Kasumi-1 (cell line): ENCODE measurements at places on chromosomes 2 and 18.
A peak's percentile ranks its signal among the peaks of the same experiment; 100 is the strongest.

DNA sequence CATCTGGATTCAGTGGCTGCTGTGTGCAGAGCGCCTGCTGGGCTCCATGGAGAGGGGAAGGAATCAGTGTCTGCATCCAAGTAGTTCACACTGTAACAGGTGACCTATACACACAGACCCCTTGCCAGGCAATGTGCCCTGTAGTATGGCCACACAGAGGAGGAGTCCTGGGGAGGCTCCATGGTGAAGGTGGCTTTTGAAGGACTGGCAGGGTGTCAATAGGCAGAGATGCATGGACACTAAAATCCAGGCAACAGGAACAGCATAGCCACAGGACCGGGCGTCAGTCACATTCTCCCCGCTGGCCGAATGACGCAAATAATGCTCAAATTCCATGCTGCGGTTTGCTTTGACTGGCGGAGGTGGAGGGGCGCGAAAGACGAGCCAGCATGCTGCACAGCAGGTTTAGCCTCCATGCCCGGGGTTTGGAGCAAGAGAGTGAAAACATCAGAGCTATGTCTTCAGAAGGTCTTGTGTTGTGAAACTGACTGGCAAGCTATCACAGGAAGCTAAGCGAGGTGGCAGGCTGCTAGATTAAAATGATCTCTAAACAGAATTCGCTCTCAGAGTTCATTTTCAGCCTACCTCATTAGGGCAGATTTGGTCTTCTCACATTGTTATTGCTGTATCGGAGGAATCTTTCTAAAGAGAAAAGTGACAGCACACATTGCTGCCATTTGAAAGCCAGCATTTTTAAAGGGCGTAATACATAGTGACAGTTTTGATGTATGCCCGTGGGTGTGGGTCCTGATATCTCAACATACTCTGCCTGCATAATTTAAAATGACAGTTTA, 1.2 kb upstream of the CHMP1B start:
- DNase-seq, result peak; percentile 33

DNA sequence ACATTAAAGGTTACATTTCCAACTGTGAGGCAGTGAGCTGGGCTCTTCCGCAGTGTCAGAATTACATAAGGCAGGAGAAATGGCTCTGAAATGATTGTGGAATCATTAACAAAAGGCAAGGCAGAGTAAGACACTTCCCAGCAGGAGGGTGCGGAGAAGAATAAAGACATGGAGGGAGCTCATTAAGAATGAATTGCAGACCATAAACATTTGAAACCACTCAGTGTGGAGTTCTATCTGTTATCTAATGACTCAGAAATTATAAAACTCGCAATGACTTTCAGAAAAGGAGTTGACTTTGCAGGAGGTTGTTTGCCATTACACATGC, 77.0 kb downstream of the SMIM21 start:
- DNase-seq, result no peak

- DNase-seq, result no peak
These were observed 72.2 kb downstream of the CRIM1 start for GRCh38 chr2:36427790-36428243.

DNA sequence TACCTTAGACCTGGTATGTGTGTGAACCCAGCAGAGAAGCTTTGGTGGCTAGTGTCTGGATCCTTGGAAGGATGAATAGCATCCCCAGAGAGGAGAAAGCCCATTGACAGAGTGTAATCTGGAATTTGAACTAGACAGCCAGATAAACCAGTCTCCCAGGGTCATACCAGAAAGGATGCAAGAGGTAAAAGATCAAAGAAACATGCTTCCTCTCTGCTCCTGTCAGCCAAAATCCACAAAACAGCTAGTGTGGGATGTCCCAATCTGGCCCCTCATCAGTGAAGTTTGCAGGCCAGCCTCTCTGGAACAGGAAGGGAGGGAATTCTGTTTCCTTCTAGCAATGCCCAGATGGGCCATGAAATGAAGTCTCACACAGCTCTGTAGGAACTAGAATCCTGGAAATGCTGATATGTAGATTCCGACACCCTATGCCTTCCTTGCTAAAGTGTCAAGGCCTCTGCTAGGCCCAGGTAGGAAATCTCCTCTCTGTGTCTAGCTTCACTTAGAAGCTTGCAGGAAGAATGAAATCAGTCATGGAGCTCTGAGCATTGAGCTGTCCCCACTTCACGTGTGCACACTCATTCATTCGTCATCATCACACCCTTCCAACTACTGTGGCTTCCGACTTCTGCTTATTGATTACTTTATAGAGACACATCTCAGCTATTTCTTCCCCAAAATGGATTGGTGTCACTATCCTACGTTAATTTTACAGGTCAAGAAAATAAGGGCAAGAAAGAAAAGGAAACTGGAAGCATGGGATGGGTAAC, 38.0 kb downstream of the EVA1A start:
- no peak for DNase-seq

- peak; percentile 80 for DNase-seq
These were observed 77.4 kb downstream of the DYSF start for GRCh38 chr2:71530641-71531332.

DNA sequence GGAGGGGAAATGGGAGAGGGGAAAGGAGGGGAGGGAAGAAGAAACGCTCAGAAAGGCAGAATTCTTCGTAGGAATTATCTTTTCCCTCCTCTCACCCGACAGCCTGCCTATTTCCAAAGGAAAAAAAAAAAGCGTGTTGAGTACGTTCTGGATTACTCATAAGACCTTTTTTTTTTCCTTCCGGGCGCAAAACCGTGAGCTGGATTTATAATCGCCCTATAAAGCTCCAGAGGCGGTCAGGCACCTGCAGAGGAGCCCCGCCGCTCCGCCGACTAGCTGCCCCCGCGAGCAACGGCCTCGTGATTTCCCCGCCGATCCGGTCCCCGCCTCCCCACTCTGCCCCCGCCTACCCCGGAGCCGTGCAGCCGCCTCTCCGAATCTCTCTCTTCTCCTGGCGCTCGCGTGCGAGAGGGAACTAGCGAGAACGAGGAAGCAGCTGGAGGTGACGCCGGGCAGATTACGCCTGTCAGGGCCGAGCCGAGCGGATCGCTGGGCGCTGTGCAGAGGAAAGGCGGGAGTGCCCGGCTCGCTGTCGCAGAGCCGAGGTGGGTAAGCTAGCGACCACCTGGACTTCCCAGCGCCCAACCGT, at the start of gene GAD1:
Gene GAD1 (plus strand): TSS at position 384 of the 589 bp plus-strand sequence. CDS start 1,705 bp downstream, outside the sequence.
- peak; percentile 96 for DNase-seq

- no peak for DNase-seq
These were observed 187.3 kb downstream of the VAPA start for GRCh38 chr18:10100941-10101701.

DNA sequence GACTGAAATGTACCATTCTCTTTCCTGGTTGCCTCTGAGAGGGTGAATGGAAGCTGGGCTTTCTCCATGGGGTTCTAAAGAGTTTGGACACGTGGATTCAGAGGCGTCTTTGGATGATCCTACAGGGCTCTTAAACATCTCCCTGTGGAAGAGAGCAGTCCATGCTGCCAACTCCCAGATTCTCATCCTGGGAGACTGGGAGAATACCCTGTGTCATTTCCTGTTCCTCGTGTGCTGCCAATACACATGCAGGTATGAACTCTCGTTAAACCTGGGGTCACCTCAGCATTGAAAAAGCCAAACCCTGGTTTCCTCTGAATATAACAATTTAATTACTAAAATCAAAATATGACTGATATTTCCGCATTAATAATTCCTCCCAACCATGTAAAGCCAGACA, 73.3 kb upstream of the NT5C1B start:
- no peak for DNase-seq

GRCh38 chr18:39406941-39407340, 1841.3 kb upstream of the CELF4 start:
- DNase-seq, result no peak

- DNase-seq, result no peak
These were observed 21.3 kb downstream of the PLEK start for GRCh38 chr2:68386365-68386764.

GRCh38 chr2:48948400-48949125, 193.0 kb upstream of the LHCGR start:
- DNase-seq, result no peak

DNA sequence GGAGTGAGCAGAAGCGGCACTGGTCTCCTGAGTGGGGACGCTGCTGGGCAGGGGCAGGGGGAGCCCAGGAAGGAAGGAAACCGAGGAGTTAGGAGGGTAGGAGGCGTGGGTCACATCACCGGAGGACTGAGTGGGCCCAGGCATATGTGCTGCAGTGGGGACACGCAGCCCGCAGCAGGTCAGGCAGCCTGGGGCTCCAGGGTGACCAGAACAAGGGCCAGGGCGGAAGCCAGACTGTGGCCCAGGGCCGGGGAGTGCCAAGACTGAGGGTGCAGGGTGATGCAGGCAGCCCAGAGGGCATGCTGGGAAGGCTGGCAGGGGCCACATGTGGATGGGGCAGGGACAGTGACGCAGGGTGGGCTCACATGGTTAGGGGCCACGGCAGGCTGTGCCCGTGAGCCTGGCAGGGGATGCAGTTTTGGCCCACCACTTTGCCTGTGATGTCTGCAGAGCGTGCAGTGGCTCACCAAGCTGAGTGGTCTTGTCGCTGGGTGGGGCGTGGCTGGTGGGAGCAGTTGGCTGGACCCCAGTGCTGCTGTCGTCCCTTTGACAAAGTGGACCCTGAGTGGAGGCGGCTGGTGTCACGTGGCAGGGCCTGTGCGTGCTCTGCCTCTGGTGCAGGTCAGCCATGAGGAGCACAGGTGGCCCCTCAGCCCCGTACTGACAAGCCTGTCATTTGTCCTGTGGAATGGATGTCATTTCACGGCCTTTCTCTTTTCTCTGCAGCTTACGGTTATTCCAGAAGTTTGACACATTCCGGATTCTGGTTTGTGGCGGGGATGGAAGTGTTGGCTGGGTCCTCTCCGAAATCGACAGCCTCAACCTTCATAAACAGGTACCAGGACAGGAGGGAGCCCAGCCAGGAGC, 87.1 kb downstream of the DGKD start:
- DNase-seq, result no peak
